ELR (cell line): ENCODE measurements at places on chromosomes 16 and 17.
A peak's percentile ranks its signal among the peaks of the same experiment; 100 is the strongest.

DNA sequence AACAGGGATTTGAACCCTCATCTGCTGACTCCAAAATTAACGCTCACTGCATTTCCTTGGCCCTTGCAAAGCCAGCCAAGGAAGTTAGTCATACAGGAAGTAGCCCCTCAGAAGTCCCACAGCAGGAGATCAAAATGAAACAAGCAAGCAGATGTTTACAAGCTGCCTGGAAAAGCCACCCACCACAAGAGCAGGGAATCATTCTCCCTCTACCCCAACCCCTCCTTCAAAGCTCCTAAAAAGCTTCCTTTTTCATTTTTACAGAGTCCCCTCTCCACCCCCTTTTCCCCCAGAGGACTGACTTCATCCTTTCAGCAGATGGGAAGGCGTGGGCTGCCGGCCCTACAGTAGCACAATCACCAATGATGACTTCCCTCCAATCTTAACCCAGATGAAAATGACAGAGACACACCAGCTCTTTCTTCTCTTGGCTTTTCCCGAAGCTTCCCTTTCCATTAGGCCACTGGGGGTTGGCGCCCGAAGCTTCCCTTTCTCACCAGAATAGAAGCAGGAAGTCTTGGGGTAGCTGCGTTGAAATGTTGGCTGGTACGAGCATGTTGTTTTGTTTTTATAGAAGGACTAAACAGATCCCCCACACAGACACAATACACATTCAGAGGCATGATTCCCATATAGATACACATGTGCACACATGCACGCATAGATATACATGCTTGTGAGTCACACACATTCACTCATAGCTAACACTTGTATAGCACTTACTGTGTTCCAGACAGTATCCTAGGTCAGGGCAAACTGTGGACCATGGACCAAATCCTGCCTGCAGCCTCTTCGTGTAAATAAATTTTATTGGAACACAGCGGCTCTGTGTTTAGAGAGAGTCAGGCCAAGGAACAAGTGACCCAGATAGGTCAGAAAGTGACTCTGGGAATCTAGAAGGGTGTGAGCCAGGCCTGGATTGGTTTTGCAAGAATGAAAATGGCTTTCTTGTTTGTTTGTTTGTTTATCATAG is 17.4 kb downstream of the ITPRIPL2 start:
- peak; percentile 82 for DNase-seq

GRCh38 chr16:66717112-66717675 is 20.7 kb upstream of the CMTM4 start:
- DNase-seq, result peak; percentile 58

DNA sequence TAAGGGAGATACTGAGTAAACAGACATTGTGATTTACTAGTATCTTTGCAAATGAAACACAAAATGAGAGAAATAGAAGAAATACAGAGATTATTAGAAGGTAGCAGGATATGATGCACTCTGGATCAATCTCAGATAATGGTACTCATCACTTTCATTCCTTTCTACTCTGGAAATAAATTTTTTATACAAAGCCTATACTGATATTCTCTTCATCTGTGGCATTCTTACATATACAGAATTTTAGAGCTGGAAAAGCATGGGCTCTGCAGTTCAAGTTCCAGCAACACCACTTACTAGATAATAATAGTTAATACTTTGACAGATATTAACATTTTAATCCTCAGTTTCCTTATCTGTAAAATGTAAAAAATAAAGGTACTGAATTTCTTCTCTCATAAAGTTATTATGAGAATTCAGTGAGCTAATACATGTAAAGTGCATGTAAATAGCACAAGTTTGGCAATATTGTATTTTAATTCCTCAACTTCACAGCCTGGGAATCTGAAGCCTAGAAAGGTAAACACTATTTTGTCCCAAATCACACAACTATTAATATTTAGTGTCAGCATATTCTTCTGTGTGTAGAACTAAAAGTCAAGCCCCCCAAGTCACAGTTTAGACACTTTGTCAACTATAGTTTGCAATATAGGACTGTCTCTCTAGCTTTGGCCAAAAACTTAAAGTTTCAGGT is 6.5 kb downstream of the RNF43 start:
- DNase-seq, result no peak

DNA sequence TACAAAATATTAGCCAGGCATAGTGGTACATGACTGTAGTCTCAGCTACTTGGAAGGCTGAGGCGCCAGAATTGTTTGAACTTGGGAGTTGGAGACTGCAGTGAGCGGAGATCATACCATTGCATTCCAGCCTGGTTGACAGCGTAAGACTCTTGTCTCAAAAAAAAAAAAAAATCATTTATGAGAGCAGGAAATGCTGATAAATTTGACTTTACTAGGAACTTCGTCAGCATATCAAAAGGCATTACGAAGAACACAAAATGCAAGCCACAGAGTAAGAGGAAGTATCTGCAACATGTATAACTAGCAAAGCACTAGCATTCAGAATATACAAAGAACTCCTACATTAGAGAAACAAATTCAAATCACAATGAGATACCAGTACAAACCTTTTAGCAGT is 279.3 kb downstream of the ZFHX3 start:
- no peak for DNase-seq

GRCh38 chr17:45229681-45230409 is 8.2 kb downstream of the FMNL1 start:
- DNase-seq, result no peak
